Left renal pelvis (tissue), 4 donors: ENCODE measurements at places on chromosomes 2 and 18. TPM values are rescaled to one million over a fixed set of nuclear protein-coding genes. Genes with fewer than 3 reads are reported as not detected.

CCDC148 gene
- 1.2 TPM for polyA plus RNA-seq

OSR1 gene
- polyA plus RNA-seq, result 10.8 TPM

FOXI3 gene
- polyA plus RNA-seq, result 0.14 TPM

KCNE4 gene
- polyA plus RNA-seq, result 15.2 TPM

TET3 gene
- polyA plus RNA-seq, result 14.1 TPM

CREG2 gene
- polyA plus RNA-seq, result 0.93 TPM

CRYGC gene
- polyA plus RNA-seq, result not detected

ATP6V1B1 gene
- polyA plus RNA-seq, result 62.6 TPM
